Lower lobe of right lung (tissue), 2 donors: ENCODE measurements at places on chromosomes 4 and X. TPM values are rescaled to one million over a fixed set of nuclear protein-coding genes. Genes with fewer than 3 reads are reported as not detected.

DNA sequence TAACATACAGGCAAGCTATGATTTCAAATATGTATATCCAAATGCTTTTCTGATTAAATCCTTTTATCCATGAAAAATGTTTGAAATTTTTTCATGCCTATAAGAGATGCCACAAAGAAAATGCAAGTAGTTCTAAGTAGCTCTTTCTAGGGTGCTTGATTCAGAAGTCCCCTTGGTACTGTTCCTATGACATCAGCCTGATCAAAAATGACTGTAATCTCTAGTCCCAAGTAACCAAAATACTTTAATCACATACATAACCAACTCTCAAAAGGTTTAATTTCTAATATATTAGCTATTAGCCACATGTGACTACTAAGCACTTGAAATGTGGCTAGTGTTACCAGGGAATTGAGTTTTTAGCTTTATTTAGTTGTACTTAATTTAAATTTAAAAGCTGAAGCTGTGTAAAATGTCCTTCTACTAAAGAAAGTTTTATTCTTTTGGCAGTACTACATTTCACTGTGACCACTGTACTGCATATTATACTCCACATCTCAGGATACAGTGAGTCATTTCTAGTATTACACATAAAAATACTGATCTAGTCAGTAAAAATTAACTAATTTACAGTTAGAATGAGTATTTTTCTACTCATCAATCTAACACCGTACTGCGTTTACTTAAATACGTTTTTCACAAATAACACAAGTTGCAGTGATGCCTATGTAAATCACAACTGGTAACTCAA lies 33.9 kb downstream of the FBXW7 start:
- H3K27ac ChIP-seq, result no peak overlapping the region
- H3K36me3 ChIP-seq, result no peaks in the 10 kb centered on the region
- DNase-seq, result no peak
- peaks cover 7% of the 10 kb centered on the region for H3K4me1 ChIP-seq
- no peaks in the 10 kb centered on the region for H3K27me3 ChIP-seq

HPGDS gene
- 12.5 TPM for total RNA-seq

ITIH6 gene
- total RNA-seq, result not detected

DNA sequence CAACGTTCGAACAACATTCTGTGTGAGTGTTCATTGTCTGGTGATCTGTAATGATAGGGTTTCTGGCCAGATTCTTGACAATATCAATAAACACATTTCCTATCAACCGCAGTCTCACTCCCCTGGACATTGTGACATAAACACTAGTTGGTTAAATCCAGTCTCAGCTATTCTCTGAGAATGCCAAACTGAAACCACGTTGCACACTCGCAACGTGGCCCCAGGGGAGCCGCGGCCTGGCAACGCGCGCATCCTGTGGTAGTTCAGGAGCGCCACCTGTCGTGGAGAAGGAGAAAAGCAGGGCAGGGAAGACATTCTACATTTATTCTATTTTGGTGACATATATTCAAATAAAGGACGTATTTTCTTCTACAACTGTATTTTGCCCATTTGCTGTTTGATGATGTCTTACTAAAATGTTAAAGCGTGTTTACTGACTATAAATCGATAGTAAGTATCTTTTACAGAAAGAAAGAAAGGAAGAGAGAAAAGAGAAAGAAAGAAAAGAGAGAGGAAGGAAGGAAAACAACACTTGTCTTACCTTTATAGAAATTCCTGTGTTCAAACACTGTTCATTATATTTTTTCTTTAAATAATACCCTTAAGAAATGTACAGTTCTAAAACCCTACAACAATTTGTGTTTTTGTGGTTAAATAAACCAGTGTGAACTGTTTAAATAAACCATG lies 738.3 kb upstream of the FRG1 start:
- H3K27ac ChIP-seq, result no peak overlapping the region
- no peaks in the 10 kb centered on the region for H3K36me3 ChIP-seq
- DNase-seq, result peak; percentile 65
- no peaks in the 10 kb centered on the region for H3K27me3 ChIP-seq

DNA sequence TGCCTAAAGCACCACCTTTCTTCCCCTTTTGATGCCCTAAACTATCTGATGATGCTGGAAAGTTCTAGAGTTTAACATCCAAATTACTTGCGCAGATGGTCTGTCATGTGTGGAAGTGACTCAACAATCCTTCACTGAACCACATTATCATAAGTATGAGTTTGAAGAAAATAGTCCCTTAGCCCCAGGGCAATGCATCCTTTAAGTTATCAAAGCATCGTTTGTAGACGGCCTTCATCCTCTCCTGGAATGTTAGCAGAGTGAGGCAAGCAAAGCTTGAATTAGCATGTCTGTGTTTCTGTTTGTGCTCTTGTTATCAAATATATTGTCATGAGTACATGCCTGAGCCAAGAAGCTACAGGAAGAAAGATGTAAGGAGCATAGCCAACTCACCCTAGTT lies 570.9 kb downstream of the MID1IP1 start:
- H3K27ac ChIP-seq, result no peak overlapping the region
- no peak overlapping the region for H3K4me3 ChIP-seq
- H3K4me1 ChIP-seq, result no peaks in the 10 kb centered on the region
- no peak for DNase-seq

DNA sequence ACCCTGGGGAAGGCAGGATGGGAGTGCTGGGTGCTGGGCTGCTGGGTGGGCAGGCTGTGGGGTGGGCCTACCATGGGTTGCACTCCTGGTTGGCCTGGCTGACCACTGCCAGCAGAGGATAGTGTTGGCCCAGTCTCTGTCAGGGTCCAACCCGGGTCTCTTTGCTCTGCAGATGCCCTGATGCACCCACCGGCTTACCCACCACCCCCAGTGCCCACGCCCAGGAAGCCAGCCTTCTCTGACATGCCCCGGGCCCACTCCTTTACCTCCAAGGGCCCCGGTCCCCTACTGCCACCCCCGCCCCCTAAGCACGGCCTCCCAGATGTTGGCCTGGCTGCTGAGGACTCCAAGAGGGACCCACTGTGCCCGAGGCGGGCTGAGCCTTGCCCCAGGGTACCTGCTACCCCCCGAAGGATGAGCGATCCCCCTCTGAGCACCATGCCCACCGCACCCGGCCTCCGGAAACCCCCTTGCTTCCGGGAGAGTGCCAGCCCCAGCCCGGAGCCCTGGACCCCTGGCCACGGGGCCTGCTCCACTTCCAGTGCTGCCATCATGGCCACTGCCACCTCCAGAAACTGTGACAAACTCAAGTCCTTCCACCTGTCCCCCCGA lies 14.2 kb upstream of the ADD1 start:
- no peaks in the 10 kb centered on the region for H3K27me3 ChIP-seq
- peaks cover 94% of the 10 kb centered on the region for H3K36me3 ChIP-seq
- no peak overlapping the region for H3K4me3 ChIP-seq

- DNase-seq, result no peak
- H3K4me3 ChIP-seq, result no peak overlapping the region
- no peaks in the 10 kb centered on the region for H3K4me1 ChIP-seq
- H3K27ac ChIP-seq, result no peak overlapping the region
Measured at GRCh38 chrX:135890087-135890585, 3.1 kb downstream of the CT45A10 start.

DNA sequence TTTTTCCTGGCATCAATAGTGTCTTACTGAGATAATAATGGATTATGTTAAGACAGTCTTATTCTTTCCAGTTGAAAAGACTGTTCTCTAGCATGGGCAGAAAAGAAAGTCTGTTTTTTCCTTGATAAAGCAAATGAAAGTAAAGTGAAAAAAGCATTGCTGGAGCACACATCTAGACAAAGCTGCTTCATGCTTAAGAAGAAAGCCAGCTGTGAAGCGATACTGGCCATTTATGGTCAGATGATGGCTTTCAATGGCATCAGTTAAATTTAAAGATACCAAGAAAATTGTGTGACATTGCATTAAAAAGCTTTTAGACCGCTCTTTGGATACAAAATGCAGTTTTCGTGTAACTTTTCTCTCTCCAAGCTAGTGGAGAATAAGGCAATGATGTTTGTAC lies 242.1 kb upstream of the TRAM1L1 start:
- H3K27ac ChIP-seq, result no peak overlapping the region
- H3K4me1 ChIP-seq, result no peaks in the 10 kb centered on the region
- no peaks in the 10 kb centered on the region for H3K27me3 ChIP-seq
- no peaks in the 10 kb centered on the region for H3K36me3 ChIP-seq
- no peak overlapping the region for H3K4me3 ChIP-seq
- no peak for DNase-seq

DRD5 gene
- not detected for total RNA-seq

GRCh38 chrX:25295466-25295865 lies 279.7 kb upstream of the ARX start:
- no peaks in the 10 kb centered on the region for H3K4me1 ChIP-seq
- no peak overlapping the region for H3K27ac ChIP-seq
- no peak for DNase-seq
- H3K36me3 ChIP-seq, result no peaks in the 10 kb centered on the region
- H3K4me3 ChIP-seq, result no peak overlapping the region

DNA sequence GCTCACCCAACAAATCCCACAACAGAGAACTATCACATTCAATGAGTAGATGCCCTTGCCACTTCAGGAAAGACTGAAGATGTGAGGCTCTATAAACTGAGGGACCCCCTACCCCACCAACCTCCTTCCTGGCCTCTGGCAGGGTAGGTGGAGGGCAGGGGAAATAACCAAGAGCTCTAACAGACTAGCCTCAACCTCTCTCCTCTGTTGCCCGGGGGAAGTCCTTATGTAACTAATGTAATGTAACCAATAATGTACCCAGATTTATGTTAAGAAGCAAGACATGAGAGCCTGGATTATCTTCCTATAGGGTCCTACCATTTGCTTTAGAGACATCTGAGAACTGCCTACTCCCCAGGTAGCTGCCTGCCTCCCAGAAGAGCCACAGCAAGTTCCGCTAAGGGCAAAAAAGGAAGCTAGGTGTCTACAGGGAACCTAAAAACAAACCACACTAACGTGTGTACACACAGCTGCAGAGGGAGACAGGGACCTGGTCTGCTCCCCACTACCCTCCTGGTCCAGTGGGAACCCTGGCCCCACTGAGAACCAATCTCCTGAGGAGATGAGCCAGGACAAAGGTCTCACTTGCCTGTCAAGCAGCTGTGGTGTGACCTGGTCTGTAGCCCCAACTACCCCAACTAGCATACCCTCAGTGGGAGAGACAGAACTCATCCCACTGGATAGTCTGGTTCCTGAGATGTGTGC lies 17.7 kb downstream of the OTUD5 start:
- H3K4me3 ChIP-seq, result no peak overlapping the region
- no peak for DNase-seq
- H3K27ac ChIP-seq, result peak overlapping the region; percentile 21
- H3K27me3 ChIP-seq, result no peaks in the 10 kb centered on the region

PNMA6F gene
- total RNA-seq, result not detected

DNA sequence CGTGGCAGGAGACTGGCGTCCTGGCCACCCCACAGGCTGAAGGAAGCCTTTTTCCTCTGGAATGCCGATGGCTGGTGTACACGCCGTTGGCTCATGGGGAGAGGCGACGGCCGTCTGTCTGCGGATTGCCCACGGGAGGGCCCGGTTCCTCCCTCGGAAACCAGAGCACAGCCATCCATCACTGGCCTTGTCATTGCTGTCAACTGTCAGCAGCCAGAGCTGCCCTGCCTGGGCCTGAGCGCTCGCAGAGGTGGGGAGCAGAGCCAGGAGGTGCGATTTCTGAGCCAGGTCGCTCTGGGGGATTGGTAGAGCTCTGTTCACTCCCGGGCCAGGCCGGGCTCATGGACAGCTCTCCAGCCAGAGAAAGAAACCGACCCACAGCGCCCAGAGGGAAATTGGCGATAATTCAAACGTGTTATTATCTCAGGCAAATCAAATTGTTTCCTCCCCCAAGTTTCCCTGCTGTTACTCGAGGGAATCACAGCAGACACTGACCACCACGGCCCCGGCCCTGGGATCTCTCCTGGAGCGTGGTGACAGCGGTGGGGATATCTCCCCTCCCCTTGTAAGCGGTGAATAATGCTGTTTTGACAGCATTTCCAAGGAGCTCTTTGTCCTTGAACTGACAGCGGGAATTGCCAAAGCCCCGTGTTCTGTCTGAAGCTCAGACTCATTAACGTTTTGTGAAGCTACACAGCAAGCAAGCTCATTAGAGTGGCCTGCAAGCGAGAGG lies 220.9 kb upstream of the PSAPL1 start:
- no peak overlapping the region for H3K27ac ChIP-seq
- H3K27me3 ChIP-seq, result peaks cover 11% of the 10 kb centered on the region
- H3K4me3 ChIP-seq, result no peak overlapping the region
- peaks cover 20% of the 10 kb centered on the region for H3K4me1 ChIP-seq
- peak; percentile 29 for DNase-seq
- no peaks in the 10 kb centered on the region for H3K36me3 ChIP-seq

DNA sequence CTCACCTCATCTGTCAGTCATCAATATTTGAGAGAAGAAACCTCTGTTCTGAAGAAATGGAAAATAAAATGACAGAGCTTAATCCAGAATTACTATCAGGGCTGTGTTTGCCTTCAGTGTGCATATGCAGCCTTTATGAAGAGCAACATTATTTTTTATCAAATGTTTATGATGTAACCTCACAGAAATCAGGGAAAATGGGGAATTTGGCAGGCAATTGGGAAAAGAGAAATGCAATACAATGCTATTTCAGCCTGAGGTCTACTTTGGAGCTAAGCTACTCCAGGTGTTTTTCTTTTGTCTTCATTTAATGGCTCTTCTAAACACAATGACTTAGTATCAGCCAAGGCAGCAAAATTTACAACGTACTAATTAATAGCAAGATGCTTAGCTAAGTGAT lies 241.1 kb upstream of the TET2 start:
- no peaks in the 10 kb centered on the region for H3K36me3 ChIP-seq
- H3K4me3 ChIP-seq, result no peak overlapping the region
- no peaks in the 10 kb centered on the region for H3K27me3 ChIP-seq
- no peaks in the 10 kb centered on the region for H3K4me1 ChIP-seq

ZNF157 gene
- total RNA-seq, result 0.21 TPM

- H3K36me3 ChIP-seq, result no peaks in the 10 kb centered on the region
- H3K27ac ChIP-seq, result no peak overlapping the region
- no peaks in the 10 kb centered on the region for H3K27me3 ChIP-seq
Measured at GRCh38 chrX:50003927-50004326, 81.5 kb downstream of the CLCN5 start.

MTTP gene
- 0.15 TPM for total RNA-seq

SMR3B gene
- total RNA-seq, result not detected

DNA sequence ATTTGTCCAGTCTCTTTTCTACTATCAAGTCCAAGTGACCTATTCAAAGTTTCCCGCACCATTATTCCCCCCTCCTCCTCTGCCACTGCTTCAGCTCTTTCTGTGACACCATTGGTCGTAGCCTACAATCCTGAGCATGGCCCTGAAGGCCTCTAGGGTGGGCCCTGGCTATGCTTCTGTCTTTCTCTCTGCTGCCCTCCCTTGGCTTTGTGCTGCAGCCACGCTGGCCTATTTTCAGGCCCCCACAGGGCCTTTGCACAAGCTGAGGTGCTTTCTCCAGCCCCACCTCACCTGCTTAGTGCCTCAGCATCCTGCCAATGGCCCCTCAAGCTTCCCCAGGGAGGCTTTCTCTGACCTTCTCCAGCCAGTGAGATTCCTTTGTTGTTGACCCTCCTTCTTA lies 156.5 kb downstream of the NHS start:
- no peak for DNase-seq
- no peak overlapping the region for H3K4me3 ChIP-seq
- H3K27me3 ChIP-seq, result no peaks in the 10 kb centered on the region

- no peak overlapping the region for H3K27ac ChIP-seq
- no peak for DNase-seq
Measured at GRCh38 chr4:169988252-169988651, 37.9 kb downstream of the MFAP3L start.

- DNase-seq, result no peak
- H3K4me3 ChIP-seq, result no peak overlapping the region
- H3K36me3 ChIP-seq, result no peaks in the 10 kb centered on the region
- H3K4me1 ChIP-seq, result no peaks in the 10 kb centered on the region
Measured at GRCh38 chr4:71095545-71095944, 102.1 kb downstream of the DCK start.

DMRTC1 gene
- not detected for total RNA-seq
